ENCODE measurements at places on chromosomes 12 and 14.

- no peak for DNase-seq
These were observed 65.5 kb upstream of the BEGAIN start for GRCh38 chr14:100652744-100653143.

- no peak for DNase-seq
These were observed 6.6 kb upstream of the CCND2 start for GRCh38 chr12:4266990-4267389.

DNA sequence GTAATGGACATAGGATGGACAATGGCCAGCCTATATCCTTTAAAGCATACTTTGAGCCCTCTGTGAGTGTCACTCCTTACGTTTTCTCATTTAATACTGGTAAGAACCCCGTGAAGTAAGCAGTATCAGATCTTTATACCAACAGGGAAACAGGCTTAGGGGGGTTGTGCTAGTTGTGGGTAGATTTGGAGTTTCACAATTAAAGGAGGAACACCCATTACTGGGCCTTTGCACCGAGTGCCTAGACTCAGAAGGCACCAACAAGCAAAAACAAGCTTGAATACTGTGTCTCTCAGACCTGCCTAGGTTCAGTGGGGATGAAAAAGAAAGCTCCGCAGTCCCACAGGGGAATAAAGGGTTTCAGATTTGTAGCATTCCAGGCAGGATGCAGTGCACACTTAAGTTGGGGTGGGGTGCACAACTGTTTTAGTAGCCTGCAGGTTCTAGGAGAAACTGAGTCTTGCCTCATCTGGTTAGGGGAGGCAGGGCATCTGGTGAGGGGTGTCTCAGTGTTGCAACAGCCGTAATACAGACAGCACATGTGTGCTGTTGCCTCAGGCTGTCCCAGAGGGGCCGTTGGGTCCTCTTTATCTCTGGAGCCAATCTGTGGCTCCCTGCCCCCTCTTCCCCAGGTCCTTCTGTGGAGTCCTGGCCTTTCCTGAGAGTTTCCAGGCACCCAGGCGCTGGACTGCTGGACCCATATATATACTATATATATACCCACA lies 51.2 kb downstream of the IRAK3 start:
- DNase-seq: peak; percentile 14

- no peak for DNase-seq
These were observed at the start of gene PALS1 for GRCh38 chr14:67241411-67242167. Gene PALS1, plus strand, starts transcription at chr14:67241435. Its CDS starts 37,736 bp downstream, at chr14:67279171.

GRCh38 chr12:63900922-63901793 lies 56.7 kb downstream of the SRGAP1 start:
- DNase-seq: no peak

DNA sequence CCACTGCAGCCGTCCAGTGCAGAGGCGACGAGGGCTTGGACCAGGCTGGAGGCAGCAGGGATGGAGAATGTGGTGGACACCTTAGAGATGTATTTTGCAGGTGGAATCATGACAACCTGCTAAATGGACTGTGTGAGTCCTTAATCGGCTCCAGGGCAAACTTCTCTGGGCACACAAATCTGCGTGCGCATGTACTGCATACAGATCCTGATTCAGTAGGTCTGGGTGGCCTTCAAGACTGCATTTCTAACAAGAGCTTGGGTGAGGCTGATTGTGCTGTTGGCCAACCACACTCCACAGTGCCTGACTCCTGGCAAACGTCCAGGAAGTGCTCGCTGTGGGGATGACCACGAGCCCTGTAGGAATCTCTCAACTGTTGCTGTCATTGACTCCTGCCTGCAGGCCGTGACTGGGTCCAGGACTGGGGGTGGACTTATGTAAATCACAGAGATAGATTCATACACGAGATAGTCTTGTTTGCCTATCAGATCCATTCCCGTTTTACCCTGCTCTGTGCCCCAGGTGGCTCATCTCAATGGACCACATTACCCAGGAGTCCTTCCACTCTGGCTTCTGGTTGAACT lies 27.2 kb downstream of the JDP2 start:
- peak; percentile 43 for DNase-seq

DNA sequence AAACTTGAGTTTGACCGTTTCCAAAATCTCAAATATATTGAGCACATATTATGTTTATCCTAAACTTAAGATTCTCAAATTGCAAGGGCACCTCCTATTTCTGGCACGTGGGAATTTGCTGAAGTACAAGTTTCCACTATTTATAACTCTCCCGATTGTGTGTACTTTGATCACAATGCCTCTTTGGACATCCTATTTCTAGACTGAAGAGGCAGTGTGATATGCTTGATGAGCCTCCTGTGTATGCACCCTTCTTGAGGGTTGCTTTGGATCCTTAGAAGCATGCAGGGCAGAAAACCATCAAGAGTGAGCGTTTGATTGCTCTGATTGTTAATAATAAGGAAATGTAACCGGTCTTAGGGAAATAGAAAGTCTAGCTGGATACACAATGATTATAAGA lies 218.9 kb upstream of the RBM19 start:
- DNase-seq: no peak

- peak; percentile 61 for DNase-seq
These were observed 5.6 kb downstream of the RIC8B start for GRCh38 chr12:106780010-106780631.

DNA sequence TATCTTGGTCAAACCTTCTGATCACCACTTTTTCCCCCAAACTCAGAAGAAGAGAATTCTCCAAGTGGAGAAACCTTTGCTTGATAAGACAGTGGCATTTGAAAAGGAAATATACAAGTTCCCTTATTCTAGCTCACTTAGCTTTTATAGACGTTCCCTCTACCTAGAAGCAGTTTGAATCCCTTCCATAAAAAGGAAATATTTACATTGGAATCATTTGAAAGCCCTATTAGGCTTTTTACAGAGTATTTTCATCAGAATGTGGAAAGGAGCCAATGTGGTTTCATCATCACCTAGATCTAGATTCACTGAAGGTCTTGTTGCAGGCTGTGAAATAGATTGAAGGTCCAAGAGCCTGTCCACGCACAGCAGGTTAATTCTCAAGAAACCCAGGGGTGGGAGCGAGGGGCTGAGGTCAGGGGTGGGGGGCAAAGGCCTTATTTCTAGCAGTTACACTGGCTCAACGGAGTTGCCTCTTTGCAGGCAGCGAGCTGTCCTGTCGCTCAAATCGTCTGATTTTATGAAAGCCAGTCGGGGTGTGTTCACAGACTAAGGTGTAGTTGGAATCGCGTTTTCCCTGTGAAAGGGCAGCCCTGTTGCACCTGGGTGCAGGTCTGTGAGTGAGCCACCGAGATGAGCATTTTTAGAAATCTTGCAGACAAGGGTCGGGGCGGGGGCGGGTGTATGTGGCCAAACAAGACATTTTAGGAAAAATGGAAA lies 45.6 kb downstream of the AACS start:
- DNase-seq: no peak

DNA sequence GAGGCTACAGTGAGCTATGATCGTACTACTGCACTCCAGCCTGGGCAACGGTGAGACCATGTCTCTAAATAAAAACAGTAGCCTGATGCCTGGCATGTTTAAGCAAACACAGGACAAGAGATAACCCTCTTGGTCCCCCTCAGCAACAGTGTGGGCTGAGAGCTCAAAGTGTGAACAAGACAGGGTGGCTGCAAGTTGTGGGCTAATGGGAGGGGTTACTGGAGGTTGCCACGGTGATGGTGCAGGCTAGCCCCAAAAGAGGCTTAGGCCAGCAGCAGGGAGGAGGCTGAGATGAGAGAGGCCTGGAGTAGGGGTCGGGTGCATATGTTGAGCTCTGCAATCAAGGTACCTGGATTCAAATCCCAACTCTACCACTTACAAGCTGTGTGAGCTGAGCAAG lies 3.4 kb upstream of the LGMN start:
- no peak for DNase-seq

DNA sequence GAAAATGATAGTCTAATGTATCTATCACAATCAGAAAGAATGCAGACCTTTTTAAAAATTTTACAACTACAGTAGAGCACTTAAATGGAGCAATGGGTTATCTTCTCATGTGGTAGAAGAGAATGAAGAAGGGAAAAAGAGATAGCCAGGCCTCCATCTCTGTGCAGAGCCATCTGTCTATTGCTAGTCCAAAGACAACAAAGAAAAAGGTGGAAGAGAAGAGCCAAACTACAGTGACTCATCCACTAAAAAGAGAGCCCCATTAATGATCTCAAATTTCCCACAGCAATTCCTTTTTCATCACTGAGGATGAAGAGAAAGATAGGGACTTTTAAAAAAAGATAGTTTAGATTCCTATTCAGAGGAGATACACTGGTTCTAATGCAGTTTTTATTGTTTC lies 232.9 kb downstream of the ATXN7L3B start:
- no peak for DNase-seq

GRCh38 chr12:68378872-68379606 lies 46.9 kb upstream of the MDM1 start:
- no peak for DNase-seq

DNA sequence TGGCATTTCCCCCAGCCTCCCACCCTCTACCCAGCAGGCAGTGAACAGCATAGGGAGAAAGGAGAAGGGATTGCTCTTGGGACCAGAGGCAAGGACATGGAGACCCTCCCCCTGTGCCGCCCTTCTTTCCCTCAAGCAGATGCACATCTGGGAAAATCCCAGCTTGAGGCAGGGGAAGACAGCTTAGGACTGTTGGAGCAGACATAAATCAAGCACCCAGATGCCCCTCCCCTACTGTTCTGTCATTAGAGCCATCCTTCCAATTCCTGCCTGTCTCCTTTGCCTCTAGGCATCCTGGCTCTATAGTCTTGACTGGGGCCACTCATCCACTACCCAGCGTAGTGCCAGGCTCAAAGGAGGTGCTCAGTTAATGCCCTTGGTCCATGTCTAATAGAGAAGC lies 7.5 kb upstream of the CISTR start:
- DNase-seq: no peak

DNA sequence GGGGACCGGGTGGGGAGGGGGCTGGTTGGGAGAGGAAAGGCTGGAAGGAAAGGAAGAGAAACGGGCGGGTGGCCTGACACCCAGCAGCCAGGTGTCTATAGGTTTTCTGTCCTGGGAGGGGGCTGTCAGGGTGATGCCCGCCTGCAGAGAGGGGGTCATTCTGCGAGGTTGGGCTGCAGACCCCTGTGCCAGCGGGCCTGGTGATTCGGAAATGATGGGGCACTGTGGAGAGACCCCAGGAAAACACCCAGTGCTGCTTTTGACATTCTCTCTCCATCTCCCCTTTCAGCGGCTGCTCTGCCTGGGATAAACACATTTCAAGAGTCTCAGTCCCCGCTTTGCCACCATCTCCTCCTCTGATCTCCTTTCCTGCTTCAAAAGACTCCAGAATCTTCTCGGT lies 168.5 kb upstream of the RTL1 start:
- no peak for DNase-seq

DNA sequence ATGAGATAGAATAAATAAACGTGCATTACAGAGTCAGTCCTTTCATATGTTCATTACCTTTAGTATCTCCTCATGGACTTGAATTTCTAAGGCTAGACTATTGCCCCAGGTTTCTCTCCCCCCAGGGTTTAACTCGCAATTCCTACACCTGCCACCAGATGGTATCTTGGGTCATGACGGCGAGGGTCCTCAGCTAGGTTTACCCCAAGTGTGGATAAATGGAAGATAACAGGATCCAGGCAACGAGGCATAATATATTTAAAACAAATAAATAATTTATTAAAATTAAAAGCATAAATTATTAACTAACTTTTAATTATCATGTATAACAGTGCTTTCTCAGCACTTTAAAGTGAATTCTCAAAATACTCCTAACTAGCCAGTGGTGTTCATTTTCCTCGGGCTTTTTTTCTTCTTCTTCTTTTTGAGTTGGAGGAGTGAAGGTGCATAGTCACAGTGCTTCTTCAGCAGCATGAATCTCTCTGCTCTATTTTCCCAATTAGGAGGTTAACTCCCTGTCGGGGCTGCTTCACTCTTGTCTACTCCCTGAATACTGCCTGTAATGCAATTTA lies 243.5 kb upstream of the CAND1 start:
- DNase-seq: peak; percentile 36

DNA sequence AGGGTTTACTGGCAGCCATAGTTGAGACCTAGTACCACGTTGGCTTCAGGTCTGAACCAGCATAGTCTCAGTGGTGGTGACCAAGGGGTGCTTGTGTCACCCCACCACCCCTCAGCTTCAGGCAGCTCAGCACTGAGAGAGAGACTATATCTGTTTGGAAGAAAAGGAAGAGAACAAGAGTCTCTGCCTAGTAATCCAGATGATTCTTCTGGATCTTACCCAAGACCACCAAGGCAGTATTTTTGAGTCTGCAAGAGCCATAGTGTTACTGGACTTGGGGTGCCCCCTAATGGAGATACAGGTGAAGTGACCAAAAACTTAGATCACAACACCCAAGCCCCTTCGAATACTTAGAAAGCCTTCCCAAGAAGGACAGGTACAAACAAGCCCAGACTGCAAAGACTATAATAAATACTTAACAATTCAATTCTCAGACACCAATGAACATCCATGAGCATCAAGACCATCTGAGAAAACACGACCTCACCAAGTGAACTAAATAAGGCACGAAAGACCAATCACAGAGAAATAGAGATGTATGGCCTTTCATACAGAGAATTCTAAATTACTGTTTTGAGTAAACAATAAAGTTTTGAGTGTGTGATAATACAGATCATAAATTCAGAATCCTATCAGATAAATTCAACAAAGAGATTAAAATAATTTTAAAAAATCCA lies 107.0 kb downstream of the HELB start:
- peak; percentile 50 for DNase-seq

GRCh38 chr14:70708717-70709570 lies 67.2 kb downstream of the TTC9 start:
- no peak for DNase-seq

DNA sequence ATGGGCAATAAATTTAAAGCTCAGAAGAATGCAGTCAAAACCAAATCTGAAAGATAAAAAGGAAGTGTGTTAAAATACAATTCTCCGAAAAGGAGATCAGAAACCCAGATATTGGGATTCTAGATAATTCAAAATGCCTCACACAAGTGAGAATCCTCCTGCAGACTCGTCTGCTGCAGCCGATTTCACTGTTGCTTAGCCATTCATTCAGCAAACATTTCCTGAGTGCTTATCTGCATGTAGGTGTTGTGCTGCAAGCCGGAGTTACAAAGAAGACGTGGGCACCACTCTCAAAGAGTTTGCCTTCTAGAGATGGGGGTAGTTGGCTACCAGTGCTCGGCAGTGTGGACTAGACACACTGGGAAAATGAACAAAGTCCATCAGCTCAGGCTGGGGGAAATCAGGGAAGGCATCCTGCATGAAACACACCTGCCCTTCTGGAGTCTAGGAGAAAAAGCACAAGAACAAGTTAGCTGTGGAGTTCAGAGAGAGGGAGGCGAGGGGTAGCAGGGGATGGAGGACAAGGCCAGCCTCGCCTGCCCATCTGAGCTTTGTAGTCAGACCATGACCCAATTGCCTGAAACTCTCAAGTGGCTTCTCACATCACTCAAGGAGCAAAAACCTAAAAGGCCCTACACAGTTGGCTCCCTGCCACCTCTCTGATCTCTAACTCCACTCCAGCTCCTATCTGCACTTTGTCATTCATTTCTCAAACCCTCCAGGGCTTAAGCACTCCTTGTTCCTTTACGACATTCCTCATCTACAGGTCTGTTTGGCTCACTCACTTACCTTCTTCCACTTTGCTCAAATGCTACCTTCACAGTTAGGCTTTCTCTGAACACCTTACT lies 310.0 kb upstream of the DDHD1 start:
- no peak for DNase-seq

GRCh38 chr14:73661872-73662271 lies 17.1 kb downstream of the DNAL1 start:
- DNase-seq: no peak

GRCh38 chr12:131493068-131493826 lies 217.6 kb upstream of the SFSWAP start:
- no peak for DNase-seq
